ENCODE measurements at places on chromosomes 5 and 9.

GRCh38 chr9:93567271-93567959 lies 9.0 kb upstream of the PHF2 start:
- ATAC-seq = no peak

DNA sequence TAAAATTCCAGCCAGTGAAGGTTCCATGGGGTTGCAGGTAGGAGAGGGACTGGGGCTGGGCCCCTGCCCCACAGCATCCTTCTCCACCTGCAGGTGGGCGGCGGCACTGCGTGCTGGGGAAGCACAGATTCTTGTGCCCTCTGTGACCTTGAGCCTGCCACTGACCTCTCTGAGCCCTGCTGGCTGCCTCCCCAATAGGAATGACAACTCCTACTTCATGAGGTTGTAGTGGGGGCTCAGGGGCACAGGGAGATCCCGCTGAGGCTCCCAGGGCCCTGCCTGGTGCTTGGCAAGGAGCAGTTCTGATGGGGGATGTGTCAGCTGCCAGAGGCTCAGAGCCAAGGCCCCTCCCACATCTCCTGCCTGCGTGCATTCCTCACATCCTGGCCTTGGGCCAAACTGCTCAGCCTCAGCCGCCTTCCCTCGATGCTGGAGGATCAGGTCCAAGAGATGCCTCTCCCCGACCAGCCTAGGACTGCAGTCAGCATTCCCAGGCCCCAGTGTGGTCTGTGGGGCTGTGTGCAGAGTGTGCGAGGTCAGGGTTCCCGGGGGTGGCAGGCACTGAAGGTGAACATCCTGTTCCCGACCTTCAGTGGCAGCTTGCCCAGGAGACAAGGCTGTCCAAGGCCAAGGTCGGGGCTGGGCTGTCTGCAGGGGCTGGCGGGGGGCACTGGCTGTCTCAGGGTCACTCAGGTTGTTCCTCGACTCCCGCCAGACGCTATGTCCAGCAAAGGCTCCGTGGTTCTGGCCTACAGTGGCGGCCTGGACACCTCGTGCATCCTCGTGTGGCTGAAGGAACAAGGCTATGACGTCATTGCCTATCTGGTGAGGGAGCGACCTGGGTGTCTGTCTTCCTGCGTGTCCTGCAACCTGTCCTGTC lies 7.0 kb downstream of the ASS1 start:
- ATAC-seq = peak; percentile 76

DNA sequence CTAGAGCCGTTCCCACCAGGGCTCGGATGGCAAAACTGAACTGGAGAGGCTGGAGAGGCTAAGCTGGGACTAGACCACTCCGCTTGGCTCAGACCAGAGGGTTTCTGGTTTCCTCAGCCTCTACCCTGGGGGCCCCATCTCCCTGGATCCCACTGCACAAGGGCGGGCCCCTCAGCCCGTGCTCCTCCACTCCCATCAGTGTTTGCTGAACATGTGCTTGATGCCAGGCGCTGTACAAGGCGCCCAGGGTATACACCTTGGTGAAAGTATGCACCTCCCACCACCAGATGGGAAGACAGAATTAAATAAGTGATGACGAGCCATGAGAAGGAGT lies 18.0 kb downstream of the GPX3 start:
- no peak for ATAC-seq

DNA sequence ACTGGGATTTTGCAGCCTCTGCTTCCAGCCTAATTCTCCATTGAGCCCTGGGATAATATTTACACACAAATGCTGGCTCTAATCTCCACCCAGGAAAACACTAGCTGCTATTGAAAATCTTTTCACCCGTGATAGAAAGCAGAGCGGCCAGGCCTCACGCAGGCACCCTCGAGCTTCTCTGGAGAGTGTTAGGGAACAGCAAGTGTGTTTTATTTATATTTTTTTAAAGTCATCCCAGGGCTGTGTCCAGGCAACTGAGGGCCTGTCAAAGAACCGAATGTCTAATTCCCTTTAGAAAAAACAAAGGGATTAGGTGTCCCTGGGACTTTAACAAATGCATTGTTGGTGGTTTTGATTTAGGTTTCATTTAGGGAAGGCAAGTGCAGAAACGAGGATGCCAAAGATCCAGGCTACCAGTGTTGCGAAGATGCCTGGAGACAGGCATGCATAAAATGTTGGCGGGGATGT lies 51.2 kb upstream of the SPRY4 start:
- no peak for ATAC-seq

- no peak for ATAC-seq
Measured at GRCh38 chr9:124347968-124348358, 67.3 kb downstream of the PSMB7 start.

DNA sequence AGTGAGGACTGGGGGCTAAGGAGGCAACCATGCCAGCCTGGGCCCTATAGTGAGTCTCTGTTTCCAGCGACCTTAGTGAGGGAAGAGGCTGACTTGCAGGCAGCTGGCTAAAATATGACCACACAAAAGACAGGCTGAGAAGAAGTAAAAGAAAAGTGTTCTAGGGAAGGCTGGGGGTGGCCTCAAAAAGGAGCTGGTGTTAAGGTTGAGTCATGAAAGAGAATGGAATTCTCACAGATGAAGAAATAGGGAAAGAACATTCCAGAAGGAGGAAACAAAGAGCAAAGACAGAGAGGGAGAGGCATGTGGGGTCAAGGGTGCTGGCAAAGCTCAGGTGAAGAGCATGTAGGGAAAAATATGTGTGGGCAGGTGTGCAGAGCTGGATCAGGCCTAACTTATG lies 302.7 kb upstream of the RFX3 start:
- peak; percentile 16 for ATAC-seq

DNA sequence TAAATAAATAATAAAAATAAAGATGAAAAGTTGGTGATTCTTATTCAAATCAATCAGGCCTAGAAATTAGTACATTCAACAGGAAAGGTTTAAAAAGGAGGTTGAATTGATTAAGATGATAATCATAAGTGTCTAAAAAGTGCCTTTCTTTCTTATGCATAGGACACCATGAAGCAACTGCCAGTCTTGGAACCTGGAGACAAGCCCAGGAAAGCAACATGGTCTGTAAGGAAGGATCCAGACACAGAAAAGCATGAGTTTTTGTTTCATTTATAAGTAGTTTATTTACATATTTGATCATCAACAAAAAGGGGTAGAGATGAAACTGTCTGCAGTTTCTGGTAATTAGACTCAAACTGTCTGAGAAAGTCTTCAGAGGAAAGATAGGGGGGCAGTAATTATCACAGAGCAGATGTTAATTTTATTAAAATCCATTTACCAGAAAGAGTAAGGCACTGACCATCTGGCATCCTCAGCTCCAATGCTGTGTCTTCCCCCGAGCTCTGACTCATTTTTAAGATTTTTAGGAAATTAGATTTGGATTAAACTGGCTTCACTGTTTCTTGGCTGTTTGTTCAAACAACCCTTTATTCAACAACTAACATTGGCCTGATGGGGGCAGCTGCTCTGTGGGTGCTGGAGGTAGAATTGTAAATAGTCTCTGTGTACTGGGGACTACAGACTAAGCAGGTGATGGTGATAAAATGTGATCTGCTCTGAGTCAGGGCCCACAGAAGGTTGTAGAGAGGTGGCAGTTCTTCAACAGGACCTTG lies 2.7 kb downstream of the RABEPK start:
- no peak for ATAC-seq

DNA sequence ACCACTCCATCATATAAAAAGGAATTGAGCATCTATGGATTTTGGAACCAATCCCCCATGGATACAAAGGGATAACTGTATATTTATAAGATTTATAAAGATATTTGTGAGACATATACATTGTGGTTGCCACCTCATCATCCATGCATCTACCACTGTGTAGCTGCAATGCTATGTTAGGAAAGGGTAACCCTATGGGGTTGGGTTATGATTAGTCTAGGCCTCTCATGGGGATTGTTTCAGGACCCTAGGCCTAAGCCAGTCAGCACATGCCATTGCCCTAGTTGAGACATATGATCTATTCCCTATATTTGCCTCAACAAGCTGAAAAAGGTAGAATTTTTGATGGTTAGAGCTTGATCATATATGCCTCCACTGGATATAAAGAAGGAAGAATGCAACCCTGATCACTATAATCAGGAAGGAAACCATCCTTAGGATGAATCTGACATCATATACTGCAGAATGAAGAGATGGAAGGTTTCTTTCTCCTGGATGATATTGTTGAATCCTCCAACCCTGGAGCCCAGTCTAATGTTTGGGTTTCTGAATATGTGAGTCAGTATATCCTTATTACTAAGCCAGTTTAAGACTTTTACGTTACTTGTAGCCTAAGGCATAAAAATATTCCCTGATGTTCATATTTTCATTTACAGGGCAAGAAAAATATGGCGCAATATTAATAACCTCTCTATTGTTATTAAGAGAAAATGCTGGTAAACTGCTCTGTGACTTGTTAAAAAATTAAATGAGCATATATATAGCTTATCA lies 94.2 kb downstream of the ADAMTS19 start:
- no peak for ATAC-seq

DNA sequence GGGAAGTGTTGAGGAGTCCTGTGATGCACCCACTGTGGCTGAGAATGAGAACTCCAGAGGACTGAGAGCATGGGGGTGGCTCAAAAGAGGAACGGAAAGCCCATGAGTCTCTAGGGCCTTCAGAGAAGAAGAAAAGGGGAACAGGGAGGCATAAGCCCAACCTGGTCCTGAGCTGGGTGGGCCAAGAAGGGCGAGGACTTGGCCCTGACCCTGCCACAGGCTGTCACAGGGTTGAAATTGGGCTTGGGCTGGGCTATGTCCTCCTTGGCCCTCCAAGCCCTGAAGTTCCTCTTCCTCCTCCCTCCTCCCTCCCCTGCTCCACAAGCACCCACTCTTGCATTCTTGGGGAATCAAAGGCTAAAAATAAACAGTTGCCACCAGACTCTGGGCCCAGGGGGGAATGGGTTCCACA lies 49.3 kb upstream of the PPARGC1B start:
- peak; percentile 17 for ATAC-seq

DNA sequence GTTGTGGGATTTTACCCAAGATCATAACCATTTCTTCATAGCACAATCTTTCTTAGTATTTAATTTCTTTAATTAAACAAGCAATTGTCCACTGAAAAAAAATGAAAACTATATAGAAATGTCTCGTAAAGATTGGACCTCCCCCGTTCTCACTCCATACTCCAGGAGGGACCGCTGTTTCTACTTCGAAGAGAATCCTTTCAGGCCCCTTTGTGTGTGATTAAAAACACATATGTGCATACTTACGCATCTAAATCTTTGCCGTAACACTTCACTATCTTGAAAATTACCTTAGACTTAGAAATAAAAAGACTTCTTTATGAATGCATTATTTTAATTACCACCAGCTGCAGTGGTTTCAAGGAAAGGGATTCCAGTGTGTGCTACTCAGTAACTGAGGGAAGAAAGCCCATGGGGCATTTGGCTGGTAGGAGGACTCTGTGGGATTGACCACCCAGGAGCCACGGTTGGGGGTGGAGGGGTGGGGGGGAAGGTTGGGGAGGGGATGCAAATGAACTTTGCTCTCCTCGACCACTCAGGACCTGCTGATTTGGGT lies 209.1 kb downstream of the FAM114A2 start:
- ATAC-seq = no peak

GRCh38 chr5:79256563-79256962 lies 20.6 kb downstream of the JMY start:
- no peak for ATAC-seq

DNA sequence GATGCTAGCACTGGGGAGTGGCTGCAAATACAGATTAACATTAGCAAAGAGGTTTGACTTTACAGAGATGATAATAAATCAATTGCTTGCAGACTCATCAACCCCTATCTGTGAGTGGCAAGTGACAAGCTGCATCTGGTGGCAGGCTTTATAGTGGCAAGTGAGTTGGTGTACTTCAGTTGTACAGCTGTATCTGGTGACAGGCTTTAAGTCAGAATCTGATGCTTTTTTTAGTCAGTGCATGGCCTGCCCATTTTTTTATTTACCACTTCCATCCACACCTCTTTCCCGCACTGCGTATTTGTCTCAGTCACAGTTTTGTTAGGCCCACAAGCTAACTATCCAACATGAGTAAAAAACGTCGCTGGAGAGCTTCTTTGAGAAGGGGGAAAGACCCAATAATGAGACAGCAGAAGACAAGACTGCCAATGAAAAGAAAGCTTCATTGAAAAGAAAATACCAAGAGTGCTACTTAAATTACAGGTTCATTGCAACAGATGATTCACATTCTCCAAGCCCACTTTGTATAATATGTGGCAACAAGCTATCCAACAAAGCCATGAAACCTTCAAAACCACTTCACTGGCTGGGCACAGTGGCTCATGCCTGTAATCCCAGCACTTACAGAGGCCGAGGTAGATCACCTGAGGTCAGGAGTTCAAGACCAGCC lies 23.1 kb downstream of the ANP32B start:
- no peak for ATAC-seq

DNA sequence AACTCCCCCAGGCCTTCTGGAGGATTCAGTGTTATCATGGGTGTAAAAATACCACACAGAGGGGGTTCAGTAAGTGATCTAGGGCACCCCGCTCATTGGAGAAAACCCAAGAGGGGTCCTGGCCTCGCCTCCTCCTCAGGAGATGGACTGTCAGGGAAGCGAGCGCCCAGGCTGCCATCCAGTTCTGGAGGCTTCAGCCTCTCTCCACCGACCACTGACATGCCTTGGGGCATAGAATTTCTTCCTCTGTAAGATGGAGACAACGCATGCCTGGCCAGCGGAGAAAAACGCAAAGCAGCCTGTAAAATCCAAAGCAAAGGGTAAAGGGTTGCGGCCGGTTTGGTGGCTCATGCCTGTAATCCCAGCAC lies 165.4 kb downstream of the COL23A1 start:
- ATAC-seq = no peak

- no peak for ATAC-seq
Measured at GRCh38 chr5:104987074-104987473, 1424.5 kb upstream of the NUDT12 start.

- no peak for ATAC-seq
Measured at GRCh38 chr5:131079232-131079631, 85.8 kb downstream of the HINT1 start.

- ATAC-seq = no peak
Measured at GRCh38 chr9:131404987-131405386, 11.1 kb downstream of the PRRC2B start.

- peak; percentile 72 for ATAC-seq
Measured at GRCh38 chr5:16493261-16493660, 27.7 kb upstream of the ZNF622 start.

DNA sequence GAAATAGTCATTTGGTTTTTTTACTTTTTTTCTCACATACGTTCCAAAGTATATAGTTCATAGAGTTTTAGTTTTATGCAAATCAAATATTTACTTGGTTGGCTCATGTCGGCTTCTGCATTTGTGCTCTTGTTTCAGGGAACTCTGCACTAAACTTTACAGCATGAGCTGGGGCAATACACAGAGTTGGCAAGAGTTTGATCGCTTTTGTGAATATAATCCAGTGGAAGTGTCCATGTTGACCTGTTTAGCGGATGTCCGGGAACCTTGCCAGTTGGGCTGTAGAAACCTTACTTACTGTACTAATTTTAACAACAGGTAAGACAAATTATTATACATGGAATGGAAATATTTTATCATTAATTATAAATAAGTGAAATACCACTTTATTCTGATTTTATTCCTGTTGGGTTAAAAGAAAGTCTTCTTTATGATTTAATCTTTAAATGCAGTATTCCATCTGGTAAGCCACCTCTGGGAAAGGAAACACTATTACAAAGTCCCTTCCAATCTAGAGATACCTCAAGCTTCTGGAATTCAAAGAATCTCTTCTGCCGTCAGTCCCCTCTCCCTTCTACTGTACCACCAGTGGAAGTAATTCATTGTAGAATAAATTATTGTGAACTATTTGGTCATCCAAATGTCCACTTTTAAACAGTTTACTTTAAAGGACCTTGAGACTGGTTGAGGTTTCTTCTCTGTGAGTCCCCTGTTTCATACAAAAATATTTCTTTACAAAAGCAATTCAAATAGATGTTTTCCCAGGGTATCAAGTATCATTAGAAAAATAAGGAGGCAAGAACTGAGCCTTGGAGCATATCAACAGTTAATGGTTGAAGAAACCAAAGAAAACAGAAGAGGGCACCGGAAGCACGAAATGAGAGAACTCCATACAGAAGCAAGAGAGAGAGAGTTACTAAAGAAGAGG lies 45.2 kb upstream of the GLIPR2 start:
- no peak for ATAC-seq

Measured in esophagus mucosa (tissue), 1 donor.